ENCODE measurements at places on chromosomes 6 and 20.

GRCh38 chr6:112287577-112288225, 33.3 kb upstream of the LAMA4 start:
- DNase-seq: no peak

- DNase-seq: no peak
Measured at GRCh38 chr6:42406306-42407280, 45.1 kb downstream of the TRERF1 start.

- no peak for DNase-seq
Measured at GRCh38 chr6:117956386-117956785, 49.3 kb downstream of the SLC35F1 start.

GRCh38 chr6:152270301-152270925, 366.7 kb downstream of the SYNE1 start:
- DNase-seq: no peak

DNA sequence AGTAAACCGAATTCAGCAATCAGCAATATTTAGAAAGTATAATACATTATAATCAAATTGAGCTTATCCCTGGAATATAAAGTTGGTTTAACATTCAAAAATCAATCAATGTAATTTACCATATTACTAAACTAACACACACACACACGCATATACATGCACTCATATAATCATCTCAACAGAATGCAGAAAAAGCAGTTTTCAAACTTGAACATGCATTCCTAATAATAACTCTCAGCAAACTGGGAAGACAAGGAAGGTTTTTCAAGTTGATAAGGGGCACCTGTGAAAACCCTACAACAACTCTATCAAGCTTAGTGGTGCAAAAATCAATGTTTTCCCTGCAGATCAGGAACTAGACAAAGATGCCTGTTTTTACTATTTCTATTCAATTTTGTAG, 4.7 kb downstream of the SIRPB2 start:
- no peak for DNase-seq

DNA sequence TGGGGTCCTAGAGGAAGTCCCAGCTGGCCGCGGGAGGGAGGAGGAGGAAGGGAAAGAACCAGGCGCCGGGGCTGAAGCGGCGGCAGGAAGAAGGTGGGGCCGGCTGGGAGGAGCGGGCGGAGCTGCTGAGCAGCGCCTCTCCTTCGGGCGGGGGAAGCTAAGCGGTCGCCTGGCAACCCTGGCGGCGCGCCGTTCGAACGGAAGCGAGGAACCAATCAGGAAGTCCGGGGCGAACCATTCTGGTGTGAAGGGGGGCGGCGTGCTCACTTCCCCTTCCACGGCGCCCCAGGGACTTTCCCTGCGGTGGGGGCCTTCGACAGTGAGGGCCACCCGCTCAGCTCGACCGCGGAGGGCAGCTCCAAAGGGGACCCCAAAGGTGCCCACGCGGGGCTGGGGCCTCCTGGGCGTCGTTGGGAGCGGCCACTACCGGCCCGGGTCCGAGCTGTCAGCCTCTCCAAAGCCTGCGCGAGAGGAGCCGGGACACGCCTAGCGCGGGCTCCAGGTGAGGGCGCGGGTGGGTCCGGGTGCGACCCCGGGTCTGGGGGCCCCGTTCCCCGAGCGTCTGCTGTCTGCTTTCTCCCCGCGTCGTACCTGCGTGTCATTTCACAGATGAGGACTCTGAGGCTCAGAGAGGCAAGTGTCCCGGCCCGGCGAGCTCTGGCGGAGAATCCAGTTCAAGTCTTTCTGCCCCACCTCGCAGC, at the start of gene FAM110A:
FAM110A (plus strand) TSS at position 266 of the 701 bp plus-strand sequence. CDS start 11,090 bp downstream, outside the sequence.
- DNase-seq: peak; percentile 93

DNA sequence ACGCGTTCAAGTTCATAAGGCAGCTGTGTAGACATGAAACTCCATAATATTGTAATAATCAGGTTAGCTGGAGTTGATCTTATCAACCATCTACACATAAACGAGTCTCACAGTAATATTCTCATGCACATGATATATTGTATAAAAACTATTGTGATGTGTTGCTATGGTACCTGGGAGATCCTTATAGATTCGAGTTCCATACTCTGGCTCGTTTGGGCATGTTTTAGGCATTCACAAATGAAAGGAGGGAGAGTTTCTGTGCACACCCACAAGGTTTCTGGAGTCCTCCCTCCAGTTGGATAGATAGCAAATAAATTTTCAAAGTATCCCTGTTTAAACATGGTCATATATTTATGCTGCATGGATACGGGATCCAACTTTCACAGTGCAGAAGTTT, 567.5 kb upstream of the SLC35B3 start:
- no peak for DNase-seq

DNA sequence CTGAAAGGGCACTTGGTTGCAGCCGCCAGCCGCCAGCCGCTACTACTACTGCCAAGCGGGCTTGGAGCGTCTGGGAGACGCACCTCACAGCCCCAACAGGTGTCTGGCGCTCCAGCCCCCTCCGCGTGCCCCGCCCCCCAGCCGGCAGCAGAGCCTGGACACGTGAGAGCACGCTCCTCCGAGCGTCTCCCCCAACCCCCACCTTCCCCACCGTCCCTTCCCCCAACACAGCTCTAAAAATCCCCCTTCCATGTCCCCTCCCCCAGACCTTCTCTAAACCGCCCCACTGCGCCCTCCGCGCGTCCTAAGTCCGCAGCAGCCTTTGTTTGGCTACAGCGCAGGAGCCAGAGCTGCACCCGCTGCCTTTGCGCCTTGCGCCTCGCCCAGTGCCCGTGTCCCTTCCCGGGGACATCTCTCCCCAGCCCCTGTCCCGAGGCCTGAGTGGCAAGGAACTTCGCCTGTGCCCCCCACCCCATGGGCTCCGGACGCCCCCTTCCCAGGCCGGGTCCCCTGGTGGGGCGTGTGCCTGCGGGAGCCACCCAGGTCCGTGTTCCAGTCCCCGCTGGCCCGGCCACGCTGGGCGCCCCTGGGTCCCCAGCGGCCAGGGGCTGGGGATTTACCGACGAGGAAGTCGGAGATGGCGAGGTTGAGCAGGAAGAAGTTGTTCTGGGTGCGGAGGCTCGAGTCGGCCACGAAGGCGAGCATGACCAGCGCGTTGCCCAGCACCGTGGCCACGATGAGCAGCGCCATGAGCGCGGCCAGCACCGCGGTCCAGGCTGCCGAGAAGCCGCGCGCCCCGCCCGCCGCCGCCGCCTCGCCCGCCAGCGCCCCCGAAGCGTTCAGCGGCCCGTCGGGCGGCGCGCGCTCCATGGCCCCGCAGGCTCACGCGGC, 732 bp downstream of the HRH3 start:
- no peak for DNase-seq

DNA sequence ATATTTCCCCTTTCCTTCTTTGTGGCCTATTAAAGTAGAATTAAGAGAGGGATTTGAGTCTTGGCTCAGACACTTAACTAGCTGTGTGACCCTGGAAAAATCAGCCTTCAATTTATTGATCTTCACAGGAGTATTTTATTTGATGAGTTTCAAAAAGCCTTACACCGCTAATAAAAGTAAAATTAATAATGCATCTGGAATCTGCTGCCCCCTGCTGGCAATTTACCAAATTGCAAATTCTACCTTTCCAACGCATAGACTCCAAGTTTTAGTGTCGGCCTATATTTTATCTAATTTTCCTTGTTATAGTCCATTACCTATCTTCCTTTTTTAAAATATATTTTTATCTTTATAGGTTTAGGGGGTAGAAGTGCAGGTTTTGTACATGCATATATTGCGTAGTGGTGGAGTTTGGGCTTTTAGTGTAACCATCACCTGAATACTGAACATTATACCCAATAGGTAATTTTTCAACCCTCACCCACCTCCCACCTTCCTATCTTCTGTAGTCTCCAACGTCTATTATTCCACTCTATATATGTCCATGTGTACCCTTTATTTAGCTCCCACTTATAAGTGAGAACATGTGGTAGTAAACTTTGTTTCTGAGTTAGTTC, 46.3 kb downstream of the GOPC start:
- DNase-seq: peak; percentile 33
